NCI-H1417 treated with DMSO at 0.1 percent for 48 hours (cell line): ENCODE measurements at places on chromosomes 13 and 19.

DNA sequence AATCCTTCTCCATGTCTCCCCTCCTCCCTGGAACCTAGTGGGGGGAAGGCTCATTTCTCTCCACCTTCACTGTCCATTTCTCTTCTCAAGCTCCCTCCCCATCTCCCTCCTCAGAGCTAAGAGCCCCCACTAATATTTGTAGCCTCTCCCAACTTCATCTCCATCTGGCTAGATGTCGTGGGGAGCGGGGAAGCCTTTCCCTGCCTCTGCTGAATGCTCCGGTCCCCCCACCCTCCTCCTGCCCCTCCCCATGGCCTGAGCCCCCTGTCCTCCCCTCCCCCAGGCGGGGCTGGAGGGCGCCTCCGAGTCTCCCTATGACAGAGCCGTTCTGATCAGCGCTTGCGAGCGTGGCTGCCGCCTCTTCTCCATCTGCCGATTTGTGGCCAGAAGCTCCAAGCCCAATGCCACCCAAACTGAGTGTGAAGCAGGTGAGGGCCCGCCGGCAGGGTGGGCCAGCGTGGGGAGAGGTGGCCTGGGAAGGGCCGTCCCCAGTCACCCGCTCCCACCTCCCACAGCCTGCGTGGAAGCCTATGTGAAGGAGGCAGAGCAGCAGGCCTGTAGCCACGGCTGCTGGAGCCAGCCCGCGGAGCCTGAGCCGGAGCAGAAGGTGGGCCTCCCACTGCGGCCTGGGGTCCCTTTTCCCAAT, 1.0 kb downstream of the TMEM59L start:
- no peak for DNase-seq

DNA sequence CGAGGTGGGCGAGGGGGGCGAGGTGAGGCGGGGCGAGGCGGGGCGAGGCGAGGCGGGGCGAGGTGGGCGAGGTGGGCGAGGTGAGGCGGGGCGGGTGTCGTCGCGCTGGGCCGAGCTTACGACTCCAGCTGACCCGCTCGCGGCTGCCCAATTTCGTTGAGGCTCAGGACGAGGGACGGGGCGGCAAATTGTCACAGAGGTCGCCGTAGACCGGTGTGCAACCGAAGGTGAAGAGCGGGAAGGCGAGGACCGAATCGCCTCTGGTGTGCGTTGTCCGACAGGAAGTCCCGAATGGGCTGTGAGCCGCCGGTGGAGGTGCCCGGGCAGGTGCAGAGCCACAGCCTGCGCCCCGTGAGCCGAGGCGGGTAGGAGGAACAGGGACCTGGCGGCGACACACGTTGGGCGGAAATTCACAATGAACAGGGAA, at the start of gene LACC1:
Gene LACC1 (plus strand): TSS at position 150 of the 427 bp plus-strand sequence. CDS start 1,082 bp downstream, outside the sequence.
- no peak for DNase-seq

DNA sequence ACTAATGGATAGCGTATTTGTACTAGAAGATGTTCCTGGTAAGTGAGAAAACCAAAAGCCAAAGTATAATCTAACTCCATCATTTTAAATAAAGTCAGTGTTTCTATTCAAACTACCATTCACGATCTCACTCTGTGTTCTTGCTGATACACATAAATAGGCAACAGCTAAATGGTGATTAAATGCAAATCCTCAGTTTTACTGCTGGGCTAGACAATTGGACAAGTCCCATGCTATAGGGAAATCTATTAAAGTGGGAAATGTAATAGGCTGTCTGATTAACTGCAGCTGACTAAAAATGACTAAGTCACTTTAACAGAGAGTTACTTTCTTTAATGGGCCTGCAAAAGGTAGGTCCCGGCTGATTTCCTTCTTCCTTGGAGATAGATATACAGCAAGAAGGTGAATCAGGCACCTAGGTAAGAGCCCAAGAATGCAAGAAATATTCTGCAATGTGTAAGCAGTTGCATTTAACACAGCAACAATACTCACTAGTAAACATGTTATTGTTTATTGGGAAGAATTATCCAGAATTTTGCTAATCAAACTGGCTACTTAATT, 298.4 kb downstream of the SLITRK6 start:
- no peak for DNase-seq

- no peak for DNase-seq
These were observed at the start of gene KDELR1 for GRCh38 chr19:48391100-48392005. TSS of gene KDELR1 (minus strand) at chr19:48391551. CDS start at chr19:48391358, 193 bp downstream.

DNA sequence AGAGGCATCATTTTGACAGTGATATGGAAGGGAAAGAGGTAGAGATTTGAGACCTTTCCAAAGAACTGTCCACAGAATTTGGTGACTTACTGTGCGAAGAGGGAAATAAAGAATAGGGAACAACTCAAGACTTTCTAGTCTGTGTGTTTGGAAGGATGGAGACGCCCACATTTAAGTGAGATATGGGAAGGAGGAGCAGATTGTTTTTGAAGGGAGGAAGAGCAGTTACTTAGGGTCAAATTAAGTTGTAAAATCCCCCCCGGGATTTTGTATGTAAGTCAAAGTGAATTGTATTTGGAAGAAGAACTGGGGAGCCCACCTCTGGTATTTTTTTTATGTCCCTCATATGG, 1.2 kb downstream of the USPL1 start:
- DNase-seq = no peak

DNA sequence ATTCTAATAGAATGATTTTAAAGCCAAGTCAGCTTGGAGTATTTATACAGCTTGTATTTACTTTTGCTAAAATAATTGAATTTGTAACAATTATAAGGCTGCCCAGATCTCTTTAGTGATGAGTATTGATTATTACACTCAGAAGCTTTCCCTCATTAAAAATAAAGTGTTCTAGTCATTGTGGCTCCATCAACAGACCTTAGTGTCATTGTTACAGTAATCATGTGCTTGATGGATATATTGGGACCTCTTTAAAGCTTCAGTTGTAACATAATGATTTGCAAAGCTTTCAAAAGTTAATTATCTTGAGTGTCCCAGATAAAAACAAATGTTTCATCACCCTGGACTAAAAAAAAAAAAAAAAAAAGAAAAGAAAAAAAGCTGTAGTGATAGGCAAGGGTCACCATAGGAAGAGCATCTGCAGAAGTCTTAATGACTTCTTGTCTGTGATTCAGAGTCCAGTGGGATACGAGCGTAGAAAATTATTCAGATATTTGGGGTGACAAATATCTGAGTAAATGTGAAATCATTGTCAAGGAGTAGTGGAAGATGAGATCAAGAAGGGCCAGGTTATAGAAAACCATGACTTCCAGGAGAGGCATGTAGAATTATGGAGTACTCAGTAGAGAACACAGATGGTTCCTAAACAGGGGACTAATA, 369.6 kb downstream of the DCT start:
- DNase-seq = no peak

DNA sequence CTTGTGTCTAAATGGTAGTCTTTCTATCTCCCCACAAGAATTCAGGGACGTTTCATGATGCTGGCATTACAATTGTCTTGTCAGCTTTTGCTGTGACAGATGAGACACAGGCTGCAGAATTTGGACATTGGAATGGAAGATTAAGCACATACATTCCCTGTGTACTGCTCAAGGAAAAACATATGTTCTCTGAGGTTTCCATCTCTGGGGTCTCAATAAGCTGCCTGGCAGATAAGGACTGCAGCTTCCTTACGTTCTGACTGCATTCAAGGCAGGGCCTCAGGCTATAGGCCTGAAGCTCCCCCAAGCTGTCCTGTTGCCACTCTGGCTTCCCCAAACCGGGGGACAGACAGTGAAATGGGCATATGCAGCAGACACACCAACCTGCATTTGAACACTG, 91.3 kb upstream of the KL start:
- DNase-seq = no peak

DNA sequence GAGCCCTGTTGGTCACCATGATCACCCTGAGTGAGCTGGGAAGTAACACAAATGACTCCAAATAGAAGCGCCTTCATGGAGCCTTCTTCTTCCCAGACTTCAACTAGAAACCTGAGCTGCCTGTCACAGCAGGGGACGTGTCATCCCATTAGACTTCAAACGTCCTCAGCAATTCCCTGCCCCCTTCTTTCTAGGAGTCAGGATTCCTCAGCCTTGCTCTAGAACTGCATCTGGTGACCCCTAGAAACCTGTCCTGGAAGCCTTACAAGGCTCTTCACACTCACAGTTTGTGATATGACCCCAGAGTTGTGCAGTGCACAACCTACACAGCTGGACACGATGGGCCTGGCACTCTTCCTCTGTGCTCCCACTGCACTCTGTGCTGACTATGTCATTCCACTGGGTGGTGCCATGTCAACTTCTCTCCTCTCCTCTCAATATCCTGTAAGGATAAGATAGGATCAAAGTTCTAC, 23.6 kb upstream of the TTYH1 start:
- DNase-seq = no peak

DNA sequence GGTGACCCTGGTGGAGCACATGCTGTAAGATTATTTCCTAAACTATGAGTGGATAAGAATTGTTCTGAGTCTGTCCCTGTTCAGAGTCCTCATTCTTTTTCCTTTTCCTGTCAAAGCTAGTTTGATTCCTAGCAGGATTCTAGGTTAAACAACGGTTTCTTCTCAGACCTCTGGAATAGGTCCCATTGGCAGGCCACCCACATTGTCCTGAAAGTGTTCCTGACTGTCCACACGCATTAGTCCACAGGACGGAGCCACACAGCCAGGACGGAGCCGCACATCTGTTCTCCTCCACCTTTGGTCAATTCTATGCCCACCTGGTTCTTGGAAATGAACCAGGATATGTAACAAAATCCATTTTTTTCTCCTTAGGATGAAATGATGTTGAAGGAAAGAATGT, 46.1 kb downstream of the ANKRD10 start:
- no peak for DNase-seq

- no peak for DNase-seq
These were observed 233.6 kb downstream of the PCDH9 start for GRCh38 chr13:66996503-66996902.

DNA sequence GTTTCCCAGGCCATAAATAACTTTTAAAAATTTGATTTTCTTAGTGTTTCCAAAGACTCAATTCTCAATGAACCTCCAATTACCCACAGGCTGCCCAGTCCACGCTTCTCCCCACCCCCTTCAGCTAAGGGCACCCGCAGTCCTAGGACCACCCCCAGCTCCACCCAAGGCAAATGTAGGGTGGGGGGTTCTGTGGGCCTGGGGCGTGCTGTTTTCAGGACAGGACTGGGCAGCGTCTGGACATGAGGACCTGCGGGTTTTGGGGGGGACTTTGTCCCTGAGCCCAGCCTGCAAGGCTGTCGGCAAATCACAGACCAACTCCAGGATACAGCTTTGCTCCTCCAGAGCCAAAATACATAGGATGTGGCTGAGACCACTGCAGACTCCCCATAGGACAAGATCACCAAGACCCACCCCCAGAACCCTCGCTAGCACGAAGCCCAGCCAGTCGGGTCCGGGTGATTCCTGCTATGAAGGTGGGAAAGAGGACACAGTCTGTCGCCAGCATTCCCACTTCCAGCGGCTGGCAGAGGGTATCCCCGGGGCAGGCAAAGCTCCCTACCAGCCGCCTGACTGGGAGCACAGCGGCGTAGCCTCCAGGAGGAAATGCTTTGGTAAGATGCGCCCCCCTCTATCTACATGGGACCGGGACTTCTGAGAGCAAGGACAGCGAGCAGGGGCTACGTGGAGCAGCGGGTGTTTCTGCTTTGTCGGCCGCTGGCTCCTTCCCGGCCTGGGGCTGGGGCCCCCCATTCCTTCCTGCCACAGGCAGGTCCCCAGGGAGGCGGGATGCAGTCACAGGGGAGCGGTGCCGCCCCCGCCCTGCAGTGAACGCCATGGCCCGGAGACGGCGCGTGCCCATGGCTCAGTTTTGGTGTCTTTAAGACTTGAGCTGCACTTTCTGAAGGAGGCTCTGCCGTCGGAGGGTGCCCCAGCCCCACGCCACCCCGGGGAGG, 1.6 kb upstream of the TIMM13 start:
- DNase-seq = no peak

DNA sequence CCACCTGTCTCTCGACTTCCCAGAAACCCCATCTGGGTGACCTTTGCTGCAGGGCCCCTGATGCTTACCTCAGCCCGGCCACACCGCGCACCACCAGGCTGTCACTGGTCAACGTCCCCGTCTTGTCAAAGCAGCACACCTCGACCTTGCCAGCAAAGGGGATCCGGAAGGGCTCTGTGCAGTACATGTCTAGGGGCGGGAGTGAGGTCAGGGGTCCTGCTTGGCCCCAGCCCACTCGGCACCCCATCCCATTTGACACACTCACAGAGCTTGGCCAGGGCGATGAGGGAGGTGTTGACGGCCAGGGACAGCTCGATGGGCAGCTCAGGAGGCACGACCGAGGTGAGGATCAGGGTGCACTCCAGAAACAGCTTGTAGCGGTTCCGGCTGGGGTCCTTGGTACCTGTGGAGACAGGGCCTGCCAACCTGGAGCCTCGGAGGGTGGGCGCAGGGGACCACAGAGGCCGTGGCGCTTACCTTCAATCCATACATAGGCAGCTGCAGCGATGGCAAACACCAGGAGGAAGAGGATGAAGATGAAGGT, 8.4 kb downstream of the ATP13A1 start:
- DNase-seq = no peak

DNA sequence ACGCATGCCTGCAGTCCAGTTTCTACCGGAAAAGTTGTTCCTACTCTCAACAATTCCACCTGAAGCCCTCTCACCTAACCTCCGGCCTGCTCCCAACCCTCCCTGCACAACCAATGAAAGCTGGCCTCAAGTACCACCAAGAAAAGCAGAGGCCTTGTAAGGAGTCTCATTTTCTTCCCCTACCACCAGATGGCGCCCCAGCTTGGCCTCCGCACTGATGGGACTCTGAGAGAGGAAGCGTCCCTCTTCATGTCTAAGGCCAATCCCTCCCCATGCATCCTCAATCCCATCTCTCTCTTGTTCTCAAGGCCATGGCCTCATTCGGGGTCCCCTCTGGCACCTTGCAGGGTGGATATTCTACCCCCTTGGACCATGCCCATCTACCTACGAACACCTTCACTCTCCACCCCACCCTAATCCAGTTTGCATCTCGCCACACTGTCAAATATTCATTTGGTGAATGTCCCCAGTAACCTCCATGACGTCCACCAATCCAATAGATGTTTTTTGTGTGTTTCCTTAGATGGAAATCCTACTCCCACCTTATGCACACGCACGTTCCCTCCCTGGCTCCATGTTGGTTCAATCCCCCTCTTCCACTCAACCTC, 412.8 kb downstream of the ZNF536 start:
- DNase-seq = no peak

DNA sequence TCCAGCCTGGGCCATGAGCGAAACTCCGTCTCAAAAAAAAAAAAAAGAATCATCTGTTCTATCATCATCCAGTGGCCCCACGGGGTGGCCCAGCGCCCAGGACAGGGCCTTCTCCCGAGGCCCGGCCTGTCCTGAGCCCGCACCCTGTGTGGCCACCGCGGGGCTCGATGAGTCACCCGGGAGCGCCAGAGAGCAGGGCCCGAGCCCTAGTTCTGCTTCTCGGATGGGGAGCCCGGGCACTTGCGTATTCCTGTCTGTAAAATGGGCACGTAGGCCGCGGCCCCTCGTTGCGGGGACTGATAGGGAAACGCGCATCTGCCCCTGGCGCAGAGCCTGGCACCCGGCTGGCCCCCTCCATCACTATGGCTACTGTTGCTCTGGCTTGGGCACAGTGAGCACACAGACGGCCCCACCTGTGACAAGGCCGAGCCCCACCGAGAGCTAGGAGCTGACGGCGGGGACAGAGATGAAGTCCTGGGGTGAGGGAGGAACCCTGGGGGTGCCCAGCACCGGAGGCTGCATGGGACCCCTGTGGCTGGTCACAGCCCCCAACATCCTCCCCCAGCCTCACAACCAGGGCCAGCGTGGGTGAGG, 21.3 kb upstream of the UQCR11 start:
- DNase-seq = no peak

- no peak for DNase-seq
These were observed 324 bp downstream of the RUVBL2 start for GRCh38 chr19:48994035-48994386.

- no peak for DNase-seq
These were observed 136.1 kb downstream of the LACC1 start for GRCh38 chr13:44015811-44016210.

- DNase-seq = no peak
These were observed 24.4 kb downstream of the MPND start for GRCh38 chr19:4367781-4368127.
